ENCODE measurements at places on chromosomes 11 and 22. TPM values are rescaled to one million over a fixed set of nuclear protein-coding genes. Genes with fewer than 3 reads are reported as not detected.
A peak's percentile ranks its signal among the peaks of the same experiment; 100 is the strongest.

The RAC2 gene
- not detected for total RNA-seq

The LRRC4C gene
- not detected for total RNA-seq

The NCF4 gene
- total RNA-seq: not detected

The AP2A2 gene
- total RNA-seq: 16.2 TPM

The B4GAT1 gene
- total RNA-seq: 58.8 TPM

The F2 gene
- not detected for total RNA-seq

The SCN3B gene
- 0.11 TPM for total RNA-seq

The RTN4R gene
- 7.2 TPM for total RNA-seq

The OR5AK2 gene
- not detected for total RNA-seq

The C11orf21 gene
- not detected for total RNA-seq

DNA sequence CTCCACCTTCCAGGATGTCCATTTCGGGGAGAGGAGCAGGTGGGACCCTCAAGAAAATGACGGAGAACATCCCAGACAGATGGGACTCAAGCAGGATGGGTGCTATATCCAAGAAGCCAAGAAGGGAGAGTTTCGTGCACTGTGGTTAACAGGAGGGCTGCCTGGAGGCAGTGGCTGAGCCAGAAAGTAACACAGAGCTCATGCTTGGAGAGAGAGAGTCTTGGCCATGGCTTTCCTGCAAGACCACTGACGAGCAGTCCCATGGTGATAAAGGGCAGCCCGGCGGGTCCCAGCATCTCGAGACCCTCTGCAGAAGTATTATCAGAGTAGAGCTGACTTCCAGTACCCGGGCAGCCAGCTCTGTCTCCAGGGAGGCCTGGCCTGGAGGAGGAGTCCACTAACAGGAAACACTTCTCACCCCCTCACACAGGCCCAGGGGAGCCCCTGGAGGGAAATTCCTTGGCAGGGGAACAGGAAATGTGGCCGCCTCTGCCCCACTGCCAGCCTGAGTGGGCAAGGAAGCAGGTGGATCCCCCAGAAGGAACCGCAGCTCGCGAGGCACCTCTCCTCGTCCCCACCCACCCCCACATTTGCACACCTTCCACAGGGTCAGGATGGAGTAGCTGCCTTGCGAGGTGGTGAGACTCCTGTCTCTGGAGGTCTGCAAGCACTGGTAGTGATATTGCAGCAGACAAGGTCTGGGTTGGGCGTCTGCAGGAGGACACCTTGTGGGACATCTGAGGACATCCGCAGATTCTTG, 32.2 kb downstream of the CYTH4 start:
- no peak for DNase-seq

DNA sequence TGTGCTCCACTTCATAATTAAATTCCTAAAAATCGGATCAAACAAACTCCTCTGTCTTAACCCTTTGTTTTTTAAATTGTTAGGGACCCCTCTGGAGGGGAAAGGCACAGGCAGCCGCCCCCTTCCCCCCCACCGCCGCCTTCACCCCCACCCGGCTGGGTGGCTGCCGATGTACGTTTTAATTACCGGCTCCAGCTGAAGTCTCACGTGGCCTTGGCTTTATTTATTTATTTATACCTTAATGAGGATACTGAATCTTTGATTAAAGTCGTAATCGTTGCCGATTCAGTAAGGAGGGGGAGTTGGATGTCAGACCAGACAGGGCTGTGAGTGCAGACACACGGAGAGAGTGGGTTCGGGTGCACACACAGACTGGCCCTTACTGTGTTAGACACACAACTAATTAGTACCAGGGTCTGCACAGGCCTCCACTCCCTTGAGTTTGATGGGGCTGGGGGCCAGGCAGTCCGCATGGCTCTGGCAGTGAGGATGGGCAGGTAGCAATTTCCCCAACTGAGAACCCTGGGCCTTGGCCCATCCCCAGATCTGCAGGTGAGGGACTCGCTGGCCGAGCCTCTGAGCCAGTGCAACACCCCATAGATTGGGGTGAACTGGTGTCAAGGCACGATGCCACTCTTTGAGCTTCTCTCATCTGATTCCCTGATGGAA, 51.3 kb upstream of the NNMT start:
- DNase-seq: no peak

- no peak for DNase-seq
Observed at GRCh38 chr11:128042290-128042751, 545.0 kb downstream of the ETS1 start.

DNA sequence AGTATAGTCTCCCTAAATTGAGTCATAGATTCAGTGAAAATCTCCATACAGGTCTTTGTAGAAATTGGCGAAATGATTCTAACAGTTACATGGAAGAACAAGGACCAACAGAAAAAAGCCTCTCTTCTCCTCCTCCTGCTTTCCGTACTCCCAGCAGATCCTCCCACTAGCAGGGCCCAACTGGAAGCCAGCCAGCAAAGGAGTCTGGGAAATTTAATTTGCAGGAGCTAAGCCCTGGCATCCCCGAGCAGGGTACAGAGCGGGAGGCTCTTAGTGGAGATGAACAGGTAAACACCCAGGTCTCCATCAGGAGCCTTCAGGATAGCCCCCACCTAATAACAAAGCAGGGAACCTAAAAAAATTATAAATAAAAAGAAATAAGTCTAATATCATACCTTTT, 1473.8 kb downstream of the TBC1D22A start:
- DNase-seq: no peak

- no peak for DNase-seq
Observed at GRCh38 chr11:62137881-62138629, 14.2 kb downstream of the INCENP start.

GRCh38 chr11:44595964-44596381, 30.5 kb downstream of the CD82 start:
- DNase-seq: no peak

GRCh38 chr22:42820045-42820763, 36.9 kb downstream of the ARFGAP3 start:
- DNase-seq: peak; percentile 66

DNA sequence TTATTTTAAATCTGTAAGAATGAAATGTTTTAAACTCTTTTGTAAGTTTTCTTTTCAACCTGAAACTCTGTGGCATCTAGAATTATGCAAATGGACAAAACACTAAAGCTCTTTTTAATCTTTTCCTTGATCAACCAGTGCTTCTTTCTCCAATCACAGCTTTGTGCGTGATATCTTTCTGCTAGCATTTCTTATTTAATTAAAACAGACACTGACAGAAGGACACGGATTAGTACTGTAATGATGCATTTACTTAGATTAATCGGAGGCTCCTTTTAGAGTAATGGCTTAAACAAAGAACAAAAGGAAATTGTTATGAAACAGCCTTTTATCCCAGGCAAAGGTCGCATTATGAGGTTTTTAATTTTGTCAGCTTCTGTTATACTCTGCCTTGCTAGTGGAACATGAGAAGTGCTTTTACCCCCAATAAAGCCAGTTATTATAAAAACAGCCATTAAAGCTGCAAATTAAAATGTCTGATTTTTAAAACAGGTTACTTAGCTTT, 48.5 kb upstream of the SOX6 start:
- DNase-seq: peak; percentile 52

GRCh38 chr11:76627606-76628005, 42.9 kb downstream of the LRRC32 start:
- DNase-seq: no peak

GRCh38 chr11:35848616-35849015, 95.2 kb upstream of the LDLRAD3 start:
- no peak for DNase-seq

GRCh38 chr11:6587360-6587953, 16.0 kb downstream of the RRP8 start:
- no peak for DNase-seq

DNA sequence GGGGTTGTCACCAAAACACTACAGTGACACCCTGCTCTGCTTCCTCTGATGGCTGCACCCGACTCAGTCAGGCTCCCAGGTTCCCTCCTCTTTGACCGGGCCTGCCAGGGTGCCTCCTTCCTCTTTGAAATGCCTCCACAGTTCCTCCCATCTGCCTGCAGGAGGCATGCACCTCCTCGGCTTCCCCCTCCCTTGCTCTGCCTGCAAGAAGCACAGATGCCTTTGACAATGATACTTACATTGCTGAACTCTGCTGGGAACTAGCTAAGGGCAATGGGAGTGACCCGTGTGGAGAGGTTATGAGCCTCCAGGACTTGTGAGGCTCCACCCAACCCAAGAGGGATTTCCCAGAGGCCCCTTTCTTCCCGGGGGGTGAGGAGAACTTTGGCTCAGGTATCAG, 674.1 kb downstream of the OPCML start:
- DNase-seq: peak; percentile 38

GRCh38 chr11:31847761-31848160, 36.6 kb upstream of the PAX6 start:
- no peak for DNase-seq
